Esophagus squamous epithelium (tissue), 5 donors: ENCODE measurements at places on chromosomes 7 and 10.

GRCh38 chr10:78491812-78492211 lies 458.1 kb downstream of the RPS24 start:
- DNase-seq, result no peak

- DNase-seq, result no peak
Observed at GRCh38 chr7:81887098-81888090, 117.5 kb upstream of the HGF start.

GRCh38 chr7:142481548-142481947 lies 223.7 kb upstream of the PRSS58 start:
- DNase-seq, result no peak

- no peak for DNase-seq
Observed at GRCh38 chr7:7183061-7183837, 905 bp downstream of the C1GALT1 start.

- no peak for DNase-seq
Observed at GRCh38 chr10:91088300-91089140, 131.9 kb upstream of the PCGF5 start.

DNA sequence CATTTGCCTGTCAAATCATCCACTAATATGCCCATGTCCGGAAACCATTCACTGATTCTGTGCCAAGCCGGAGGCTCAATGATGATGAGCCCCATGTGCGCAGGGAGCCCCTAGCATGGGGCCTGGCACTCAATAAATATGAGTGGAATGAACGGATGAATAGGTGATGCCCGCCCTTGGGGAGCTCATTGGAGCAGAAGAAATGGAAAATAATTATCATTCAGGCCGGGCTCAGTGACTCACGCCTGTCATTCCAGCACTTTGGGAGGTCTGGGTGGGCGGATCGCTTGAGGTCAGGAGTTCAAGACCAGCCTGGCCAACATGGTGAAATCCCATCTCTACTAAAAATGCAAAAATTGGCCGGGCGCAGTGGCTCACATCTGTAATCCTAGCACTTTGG lies 11.0 kb downstream of the RHBDD2 start:
- no peak for DNase-seq
